ENCODE measurements at places on chromosomes 16 and 17.

GRCh38 chr16:48632137-48632774 is 22.3 kb upstream of the N4BP1 start:
- no peak for DNase-seq

DNA sequence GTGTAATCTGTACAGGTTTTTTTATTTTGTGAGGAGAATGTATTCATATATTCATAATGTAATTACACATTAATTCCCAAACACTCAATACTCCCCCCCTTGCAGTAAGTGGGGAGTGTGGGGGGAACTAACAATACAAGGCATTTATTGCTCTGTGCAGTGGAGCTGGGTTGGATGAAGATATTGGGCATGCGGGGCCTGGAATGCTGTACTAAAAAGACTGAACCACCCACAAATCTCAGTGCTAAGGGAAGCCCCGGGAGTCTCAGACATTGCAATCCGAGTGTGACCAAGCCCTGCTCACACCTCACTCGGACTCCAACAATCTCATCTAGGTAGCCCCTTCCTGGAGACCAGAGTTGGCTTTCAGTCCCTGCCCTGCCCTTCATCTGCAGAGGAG is 6.0 kb downstream of the PLLP start:
- DNase-seq: no peak

DNA sequence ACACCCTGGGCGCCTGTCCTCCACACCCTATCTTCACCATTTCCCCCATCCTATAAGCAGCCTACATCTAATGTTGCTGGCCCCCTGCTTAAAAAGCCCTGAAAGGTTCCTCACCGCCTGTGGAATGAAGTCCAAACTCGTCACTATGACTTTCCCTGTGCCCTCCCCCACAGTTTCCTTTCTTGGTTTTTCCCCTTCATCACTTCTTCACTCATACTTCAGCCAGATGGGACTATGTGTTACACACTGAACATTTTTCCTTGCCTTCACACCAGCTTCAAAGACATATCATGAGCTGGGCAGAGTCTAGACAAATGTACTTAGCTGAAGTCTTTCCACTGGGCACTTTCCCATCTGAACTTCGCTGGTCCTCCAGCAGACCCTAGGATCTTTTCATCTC is 1.5 kb upstream of the MARCHF10 start:
- DNase-seq: no peak

- DNase-seq: no peak
Observed at GRCh38 chr16:70592106-70592571, 54.2 kb upstream of the IL34 start.

DNA sequence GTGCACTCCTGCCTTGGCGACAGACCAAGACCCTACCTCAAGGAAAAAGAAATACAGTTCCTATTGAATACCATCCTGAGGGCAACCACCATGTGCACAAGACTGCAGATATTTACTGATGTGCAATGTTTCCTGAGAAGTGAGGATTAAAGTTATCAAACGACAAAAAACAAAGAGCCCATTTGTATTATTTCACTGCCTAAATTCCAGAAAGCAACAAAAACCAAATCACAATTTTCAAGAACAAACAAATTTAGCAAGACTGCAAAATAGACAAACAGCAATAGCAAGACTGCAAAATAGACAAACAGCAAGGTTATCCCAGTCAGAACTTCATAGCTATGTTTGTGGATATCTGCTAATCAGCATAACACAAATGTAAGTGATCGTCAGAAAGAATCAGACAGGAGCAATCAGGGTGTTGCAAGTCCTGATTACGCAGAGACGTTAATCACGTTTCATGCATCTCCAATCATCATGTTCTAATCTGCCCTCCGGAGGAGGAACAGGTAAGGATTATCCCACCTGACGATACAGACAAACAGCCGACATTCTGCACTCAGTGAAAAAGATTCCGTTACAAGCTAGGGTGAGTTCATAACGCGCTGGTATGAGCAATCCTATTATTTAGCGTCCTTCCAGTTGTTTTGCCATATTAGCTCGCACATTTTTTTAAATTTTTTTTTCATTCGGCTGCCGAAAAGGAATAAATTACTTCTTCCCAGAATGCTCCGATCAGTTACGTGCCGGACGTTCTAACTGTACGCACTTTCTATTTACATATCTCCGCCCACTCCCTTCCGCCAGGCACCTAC is 2.9 kb downstream of the TMEM107 start:
- peak; percentile 92 for DNase-seq

DNA sequence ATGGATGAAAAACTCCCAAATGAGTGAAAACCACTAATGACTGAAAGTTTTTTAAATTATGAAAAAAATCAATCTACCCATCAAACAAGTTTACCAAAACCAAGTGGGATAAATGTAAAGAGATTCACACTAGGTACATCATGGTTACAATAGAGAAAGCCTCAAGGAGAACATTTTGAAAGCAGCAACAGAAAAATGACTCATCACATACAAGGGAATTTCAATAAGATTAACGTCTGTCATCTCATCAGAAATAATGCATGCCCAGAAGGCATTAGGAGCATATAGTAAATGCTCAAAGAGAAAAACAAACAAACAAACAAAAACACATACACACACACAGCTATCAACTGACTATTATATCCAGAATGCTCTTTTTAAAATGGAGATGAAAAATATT is 261.8 kb upstream of the KIF2B start:
- no peak for DNase-seq

GRCh38 chr17:20096430-20096829 is 87.3 kb downstream of the SPECC1 start:
- DNase-seq: no peak

GRCh38 chr16:57614944-57615343 is 13.5 kb upstream of the ADGRG1 start:
- DNase-seq: no peak

DNA sequence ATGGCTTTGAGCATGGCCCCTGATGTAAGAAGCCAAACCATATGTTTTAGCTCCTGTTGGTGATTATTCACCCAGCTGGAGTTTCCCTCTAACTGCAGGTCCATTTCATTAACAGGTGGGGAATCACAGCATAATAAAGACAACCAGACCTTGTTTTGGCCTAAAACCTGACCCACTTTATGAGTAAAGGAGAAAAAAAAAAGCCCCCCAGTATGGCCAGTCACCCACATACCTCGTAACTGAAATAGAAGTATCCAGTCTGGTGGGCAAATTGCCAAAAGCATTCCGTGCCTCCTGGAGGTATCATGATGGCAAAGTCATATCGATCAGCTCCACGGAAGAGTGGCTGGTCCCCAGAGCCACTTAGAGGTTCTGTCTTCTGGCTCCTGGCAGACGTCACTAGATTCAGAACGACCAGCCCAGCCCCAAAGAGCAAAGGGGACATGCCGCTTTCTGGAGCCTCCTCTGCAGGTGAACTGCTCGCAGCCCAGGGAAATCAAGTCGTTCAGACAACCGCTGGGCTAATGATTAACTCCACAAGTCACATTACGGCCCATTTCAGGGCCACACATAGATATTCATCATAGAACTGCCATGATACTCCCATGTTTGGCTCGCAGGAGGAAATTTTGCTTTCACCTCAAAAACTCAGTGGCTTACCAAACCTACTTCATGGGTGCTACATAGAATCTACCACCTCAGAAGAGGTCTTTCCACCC is at the start of gene TMED6:
Gene TMED6 (minus strand): TSS at position 478 of the 719 bp plus-strand sequence. CDS start 33 bp downstream, at position 445.
- no peak for DNase-seq

DNA sequence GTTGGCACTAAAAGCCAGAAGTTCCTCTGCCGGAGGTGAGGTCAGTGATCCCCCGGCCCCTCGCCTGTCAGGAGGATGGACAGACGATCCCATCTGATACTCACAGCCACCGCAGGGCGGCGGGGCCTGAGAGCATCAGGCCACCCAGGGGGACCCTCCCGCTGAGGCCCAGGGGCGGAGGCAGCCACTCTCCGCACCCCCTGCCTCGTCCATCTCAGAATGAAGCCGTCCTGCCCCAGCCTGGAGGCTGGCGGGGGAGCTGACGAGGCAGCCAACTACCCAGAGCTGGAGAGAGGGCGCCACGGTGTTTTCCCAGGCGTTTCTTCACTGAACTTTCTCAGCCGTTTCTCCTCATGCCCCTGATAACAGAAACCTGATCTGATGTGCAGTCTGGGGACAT is 22.6 kb downstream of the TPSD1 start:
- no peak for DNase-seq

- DNase-seq: no peak
Observed at GRCh38 chr16:86229866-86230656, 280.3 kb upstream of the FOXF1 start.

GRCh38 chr17:36130346-36130745 is 26.7 kb downstream of the CCL4 start:
- no peak for DNase-seq

DNA sequence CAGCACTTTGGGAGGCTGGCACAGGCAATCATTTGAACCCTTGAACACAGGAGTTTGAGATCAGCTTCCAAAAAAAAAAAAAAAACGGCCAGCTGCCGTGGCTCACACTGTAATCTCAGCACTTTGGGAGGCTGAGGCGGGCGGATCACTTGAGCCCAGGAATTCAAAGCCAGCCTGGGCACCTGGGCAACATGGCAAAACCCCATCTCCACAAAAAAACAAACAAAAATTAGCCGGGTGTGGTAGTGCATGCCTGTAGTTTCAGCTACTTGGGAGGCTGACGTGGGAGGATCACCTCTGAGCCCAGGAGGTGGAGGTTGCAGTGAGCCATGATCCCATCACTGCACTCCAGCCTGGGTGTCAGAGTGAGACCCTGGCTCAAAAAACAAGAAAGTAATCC is 39.0 kb downstream of the GRB2 start:
- no peak for DNase-seq

DNA sequence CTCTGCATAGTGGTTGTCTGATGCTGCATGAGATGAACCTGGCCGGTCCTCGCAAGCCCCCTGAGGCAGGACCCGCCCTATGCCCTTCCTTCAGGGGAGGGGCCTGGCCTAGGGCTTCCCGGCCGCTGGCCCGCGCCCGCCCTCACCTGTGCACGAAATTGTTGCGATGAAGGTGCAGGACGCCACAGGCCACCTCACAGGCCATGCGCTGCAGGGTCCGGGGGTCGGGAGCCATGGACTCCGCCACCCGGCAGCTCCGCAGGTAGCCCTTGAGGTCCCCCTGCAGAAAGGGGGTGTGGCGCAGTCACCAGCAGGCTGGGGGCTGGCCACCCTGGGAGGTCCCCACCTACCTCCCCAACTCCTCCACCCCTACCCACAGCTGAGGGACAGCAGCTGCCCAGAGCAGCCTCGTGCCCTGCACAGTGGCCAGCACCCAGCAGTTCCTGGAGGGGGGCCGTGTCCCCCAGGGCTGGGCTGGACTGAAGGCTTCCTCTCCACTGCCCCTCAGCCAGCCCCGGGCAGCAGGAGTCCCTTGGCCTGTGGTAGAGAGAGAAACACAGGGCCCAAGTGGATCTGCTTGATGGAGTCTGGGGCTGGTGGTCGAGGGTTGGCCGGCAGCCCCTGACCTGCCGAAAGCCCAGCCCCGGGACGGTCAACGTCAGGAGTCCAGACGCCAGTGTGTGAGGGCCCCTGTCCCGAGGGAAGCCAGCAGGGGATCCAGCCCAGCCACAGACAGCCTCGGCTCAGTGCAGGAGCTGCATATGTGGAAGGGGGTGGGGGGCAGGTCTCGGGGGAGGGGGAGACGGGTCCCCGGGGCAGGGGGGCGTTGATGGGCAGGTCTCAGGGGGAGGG is 38.8 kb upstream of the PVALEF start:
- no peak for DNase-seq

GRCh38 chr16:85279825-85280545 is 167.7 kb upstream of the CIBAR2 start:
- DNase-seq: no peak

- DNase-seq: no peak
Observed at GRCh38 chr16:22635357-22635761, 124.7 kb downstream of the NPIPB5 start.

- no peak for DNase-seq
Observed at GRCh38 chr17:31437720-31438400, 46.4 kb downstream of the RAB11FIP4 start.

GRCh38 chr16:28042811-28043210 is 20.7 kb downstream of the GSG1L start:
- no peak for DNase-seq

- no peak for DNase-seq
Observed at GRCh38 chr17:45136846-45137560, 1.5 kb downstream of the ACBD4 start.

GRCh38 chr17:65057531-65058090 is 1.1 kb upstream of the GNA13 start:
- no peak for DNase-seq

DNA sequence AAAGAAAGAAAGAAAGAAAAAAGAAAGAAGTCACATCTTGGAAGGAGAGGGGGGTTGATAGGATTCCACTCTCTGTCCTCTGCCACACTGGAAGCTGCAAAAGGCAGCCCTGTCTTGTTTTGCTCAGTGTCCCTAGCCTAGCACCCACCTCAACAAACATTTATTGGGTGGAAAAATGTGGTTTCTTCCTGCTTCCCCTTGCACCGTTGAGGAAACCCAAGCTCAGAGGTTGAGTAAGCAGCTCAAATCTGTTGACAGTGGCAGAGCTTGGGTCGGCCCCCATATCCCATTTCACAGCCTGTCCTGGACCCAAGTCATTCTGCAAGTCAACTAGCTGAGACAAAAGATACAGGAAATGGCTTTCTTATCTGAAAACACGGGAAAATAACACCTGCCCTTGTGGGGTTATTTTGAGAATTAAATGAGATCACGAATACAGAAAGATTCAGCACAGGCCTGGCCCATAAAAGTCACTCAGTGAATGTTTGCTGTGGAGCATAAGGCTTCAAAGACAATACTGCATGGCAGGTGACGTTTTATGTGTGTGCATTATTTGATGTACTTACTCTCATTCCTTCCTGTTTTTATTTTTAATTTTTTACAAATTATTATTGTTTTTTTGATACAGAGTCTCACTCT is 63.6 kb downstream of the SCNN1B start:
- no peak for DNase-seq

GRCh38 chr16:88023786-88024185 is 72.6 kb downstream of the BANP start:
- no peak for DNase-seq

GRCh38 chr16:27965801-27966200 is 97.7 kb downstream of the GSG1L start:
- DNase-seq: no peak

- no peak for DNase-seq
Observed at GRCh38 chr16:85657267-85657650, 31.5 kb downstream of the GINS2 start.

- no peak for DNase-seq
Observed at GRCh38 chr16:6096931-6097670, 999.5 kb upstream of the EEF2KMT start.

- DNase-seq: no peak
Observed at GRCh38 chr17:31859487-31860008, 504 bp upstream of the COPRS start.

DNA sequence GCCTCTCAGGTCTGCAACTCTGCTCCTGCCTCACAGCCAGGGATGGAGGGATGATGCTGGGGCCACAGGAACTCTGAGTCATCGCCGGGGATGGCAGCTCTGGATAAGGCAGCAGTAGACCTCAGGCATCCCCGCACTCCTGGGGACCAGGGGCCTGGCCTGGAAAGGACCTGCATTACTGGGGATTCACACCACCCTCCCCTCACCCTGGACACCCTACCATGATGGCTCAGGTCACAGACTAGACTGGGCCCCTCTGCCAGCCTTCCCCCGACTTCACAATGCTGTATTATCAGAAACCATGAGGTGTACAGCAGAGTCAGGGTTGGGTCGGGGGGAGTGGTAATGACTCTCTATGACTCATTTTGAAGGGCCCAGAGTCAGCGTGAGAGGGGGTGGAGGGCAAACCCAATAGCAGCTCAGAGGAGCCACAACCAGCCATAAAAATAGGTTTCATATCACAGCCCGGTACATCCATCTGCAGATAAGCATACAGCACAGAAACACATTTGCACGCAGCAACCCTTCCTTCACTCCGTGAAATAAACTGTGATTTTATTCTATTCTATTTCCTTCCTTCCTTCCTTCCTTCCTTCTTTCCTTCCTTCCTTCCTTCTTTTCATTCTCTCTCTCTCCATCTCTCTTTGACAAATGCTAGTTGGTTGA is 28.8 kb downstream of the DYNLRB2 start:
- peak; percentile 32 for DNase-seq

All from CD4-positive, alpha-beta T cell treated with Interleukin-10 for 1 hour (primary cell).